Breast epithelium (tissue), 4 donors: ENCODE measurements at places on chromosomes 3 and 15. TPM values are rescaled to one million over a fixed set of nuclear protein-coding genes. Genes with fewer than 3 reads are reported as not detected.

DNA sequence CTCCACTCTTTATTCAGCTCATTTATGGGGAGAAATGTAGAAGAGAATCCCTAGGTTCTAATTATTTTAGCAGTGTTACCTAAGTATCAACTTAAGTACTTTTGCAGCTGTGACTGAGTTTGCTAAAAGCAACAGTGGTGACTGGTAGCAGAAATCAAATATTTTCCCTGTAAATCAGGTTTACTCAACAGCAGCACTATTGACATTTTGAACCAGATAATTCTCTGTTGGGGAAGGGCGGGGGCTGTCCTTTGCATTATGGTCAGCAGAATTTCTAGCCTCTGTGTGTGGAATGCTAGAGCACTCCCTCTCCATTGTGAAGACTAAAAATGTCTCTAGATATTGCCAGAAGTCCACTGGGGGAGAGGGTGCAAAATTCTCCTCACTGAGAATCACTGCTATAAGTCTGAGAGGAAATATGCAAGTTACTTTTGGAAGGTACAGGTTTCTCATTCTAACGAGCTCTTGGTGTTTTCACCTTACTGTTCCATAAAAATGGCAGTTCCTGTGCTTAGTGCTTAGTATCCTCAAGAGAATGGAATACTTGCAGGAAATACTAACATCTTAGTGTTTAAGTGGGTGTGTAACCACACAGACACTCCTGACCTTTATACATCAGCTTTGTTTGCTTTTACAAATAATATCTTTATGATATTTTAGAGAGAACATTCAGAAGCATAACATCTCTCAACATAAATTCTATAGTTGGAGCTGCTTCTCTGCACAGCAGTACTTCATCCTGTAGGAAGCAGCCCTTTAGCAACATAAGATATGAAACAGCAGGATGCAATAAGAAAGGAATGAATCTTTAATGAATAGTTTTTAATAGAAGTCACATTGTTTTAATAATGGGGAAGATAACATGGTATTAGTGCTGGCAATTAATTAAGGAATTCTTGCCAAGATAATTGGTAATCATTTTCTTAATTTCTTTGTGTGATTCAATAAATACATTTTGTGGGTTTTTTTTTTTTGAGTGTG, 246.5 kb upstream of the GOLIM4 start:
- DNase-seq = no peak

DNA sequence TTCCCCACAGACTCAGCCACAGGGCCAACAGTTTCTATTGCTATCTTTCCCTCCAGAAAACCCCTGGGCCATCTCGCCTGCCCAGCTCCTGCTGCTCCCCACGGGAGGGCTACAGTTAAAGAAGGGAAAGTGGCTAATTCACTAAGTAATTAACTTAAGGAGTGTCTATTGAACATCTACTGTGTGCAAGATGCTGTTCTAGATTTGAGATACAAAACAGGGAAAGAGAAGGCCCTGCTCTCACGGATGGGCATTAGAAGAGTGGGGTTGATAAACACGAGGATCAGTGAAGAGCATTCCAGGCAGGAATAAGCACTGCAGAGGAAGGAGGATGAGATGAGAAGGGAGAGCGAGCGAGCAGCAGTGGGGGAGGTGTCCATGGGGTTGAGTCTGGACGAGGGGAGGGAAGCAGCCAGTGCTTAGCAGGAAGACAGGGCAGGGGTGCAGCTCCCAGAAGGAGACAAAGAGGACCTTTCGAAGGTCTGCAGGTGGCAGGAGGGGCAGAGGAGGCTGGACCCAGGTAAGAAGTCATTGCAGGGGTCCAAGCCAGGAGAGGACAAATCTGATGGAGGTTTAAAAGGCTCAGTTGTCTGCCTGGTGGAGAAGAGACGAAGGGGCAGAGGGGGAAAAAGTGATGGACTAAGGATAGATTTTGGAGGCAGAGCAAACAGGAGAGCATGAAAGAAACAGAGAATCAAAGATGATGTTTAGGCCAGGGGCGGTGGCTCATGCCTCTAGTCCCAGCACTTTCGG, 64.7 kb downstream of the KLF15 start:
- no peak for DNase-seq

GRCh38 chr3:196932600-196932999, 9.7 kb downstream of the NCBP2 start:
- no peak for DNase-seq

The SH2D7 gene
- not detected for total RNA-seq

GRCh38 chr3:112531358-112531781, 30.4 kb downstream of the ATG3 start:
- DNase-seq = no peak

The GRAMD1C gene
- 49.8 TPM for total RNA-seq

The FSTL1 gene
- total RNA-seq = 1,263 TPM

The DNAJA4 gene
- 16.0 TPM for total RNA-seq

GRCh38 chr15:31300208-31300661, 26.4 kb upstream of the KLF13 start:
- DNase-seq = no peak

GRCh38 chr3:46665763-46666452, 27.6 kb downstream of the ALS2CL start:
- no peak for DNase-seq

DNA sequence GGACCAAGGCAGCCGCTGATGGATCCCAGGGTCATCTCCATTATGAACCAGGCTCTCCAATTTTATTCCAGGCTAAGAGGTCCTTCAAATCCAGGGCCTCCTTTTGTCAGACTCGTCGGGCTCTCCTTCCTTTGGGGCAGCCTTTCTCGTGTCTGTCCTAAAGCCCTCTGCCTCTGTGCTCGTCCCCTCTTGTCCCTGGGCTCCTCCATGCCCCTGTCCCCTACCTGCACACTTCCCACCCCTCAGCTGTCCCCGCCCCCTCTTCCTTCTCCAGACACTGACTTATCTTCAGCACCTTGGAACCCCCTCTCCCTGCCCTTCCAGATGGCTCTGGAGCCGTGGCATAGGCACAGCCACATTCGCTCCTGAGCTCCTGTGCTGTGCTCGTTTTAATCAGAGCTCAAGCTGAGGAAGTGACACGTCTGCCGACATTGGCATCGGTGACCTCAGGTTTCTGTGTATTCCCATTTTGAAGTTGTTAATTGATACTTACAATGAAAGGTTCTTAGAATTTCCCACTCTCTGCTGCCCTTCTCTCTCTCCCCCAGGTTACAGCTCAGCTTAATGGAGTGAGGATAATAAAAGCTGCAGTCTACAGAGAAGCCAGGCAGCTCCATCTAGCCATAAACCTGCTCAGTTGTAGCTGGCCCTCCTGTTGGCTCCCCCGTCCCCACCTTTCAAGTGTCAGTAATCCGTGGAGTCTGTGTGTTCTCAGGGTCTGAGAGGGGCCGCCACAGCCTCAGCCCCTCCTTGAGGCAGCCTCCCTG, 51.1 kb upstream of the SEC22A start:
- DNase-seq = no peak

The TLR9 gene
- total RNA-seq = 0.29 TPM

The TOPAZ1 gene
- not detected for total RNA-seq

The CMTM8 gene
- 24.7 TPM for total RNA-seq

DNA sequence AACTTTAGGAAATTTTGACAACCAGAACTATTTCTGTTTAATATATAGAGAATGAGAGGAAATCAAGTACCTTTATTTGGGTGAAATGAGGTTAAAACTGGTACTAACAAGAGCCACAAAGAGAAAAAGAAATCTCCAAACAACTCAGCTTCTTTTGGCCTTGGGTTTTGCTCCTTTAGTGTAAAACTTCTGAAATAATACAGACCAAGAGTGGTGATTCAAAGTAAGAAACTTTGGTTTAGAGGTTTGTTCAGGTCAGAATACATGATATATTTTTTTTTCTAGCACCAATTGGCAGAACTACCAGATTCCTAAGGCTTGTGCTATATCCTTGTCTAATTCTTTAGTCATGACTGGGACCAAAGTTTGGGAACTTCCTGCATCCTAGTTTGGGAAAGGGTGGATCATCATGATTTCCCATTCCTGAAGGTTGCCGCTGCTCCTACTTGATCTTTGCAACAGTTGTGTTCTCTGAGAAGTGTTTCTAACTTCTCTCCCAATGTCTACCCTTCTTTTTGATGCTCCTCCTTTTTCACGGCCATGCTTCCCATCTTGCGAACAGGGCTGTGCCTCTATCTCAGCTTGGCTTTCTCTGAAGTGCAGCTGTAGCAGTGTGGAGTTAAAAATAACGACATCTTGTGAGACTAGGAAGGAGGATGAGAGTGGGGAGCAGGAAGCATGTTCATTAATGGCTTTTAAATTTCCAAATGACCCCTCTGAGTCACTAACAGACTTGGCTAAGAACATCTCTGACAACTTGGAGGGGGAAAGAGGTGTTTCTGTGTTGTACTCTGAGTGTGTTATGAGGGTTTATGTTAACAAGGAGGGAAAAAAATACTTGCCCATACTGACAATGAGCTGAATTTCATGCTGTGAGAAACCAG, 87.7 kb downstream of the KCNAB1 start:
- DNase-seq = no peak

The EPHA3 gene
- 1.0 TPM for total RNA-seq

DNA sequence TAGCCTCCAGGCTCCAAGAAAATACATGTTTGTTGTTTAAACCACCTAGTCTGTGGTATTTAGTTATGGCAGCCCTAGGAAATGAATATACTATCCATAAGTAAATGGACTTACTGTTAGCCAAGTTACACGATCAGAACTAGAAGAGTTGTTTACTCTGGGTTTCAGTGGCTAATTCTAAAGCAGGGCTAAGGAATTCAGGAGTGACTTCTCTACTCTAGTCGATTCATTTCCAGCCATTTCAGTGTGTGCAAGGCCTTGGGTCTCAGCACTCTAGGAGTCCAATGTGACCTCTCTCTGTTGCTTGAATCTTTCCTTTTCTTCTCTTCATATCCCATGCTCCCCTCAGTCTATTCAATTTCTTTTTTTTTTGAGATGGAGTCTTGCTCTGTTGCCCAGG, 66.7 kb downstream of the BHLHE40 start:
- DNase-seq = no peak

- DNase-seq = peak; percentile 33
Observed at GRCh38 chr3:195807681-195808121, 4.0 kb downstream of the MUC4 start.

The CASR gene
- not detected for total RNA-seq

- no peak for DNase-seq
Observed at GRCh38 chr15:44647036-44647435, 16.4 kb downstream of the SPG11 start.

- DNase-seq = no peak
Observed at GRCh38 chr15:72249142-72249810, 18.3 kb upstream of the PKM start.

The PEX11A gene
- 64.2 TPM for total RNA-seq

DNA sequence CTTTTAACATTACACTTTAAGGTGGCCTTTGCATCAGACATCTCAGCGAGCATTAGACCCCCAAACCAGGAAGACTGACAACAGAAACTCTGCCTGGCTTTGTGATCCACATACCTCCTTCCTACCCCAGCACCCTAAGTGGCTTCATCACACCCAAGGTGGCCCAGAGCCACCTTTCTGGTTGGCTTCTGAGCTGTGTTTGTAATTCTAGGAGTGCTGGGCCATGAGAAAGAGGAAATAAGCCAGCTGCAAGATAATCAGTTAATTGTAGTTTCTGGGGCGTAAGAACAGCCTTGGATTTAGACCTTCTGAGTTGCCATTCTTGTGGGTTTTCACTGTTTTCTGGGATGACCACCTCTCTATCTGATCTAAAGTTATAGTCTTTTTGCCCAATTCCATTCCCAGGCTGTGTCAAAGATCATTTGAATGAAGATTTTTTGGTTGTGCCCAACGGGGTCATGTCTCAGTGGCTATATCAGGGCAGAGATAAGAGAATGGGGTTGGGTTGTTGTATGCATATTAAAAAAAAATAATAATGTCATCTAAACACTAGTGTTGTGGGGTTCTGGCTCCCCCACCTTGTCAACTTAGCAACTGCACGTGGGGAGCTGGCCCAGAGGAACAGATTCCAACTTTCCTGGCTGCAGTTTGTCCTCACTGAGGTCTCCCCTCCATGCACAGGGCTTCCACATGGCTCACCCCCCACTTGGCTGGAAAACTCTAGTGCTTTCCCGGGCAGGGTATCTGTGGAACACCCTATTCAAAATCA, 234.8 kb upstream of the WNT5A start:
- DNase-seq = no peak

- no peak for DNase-seq
Observed at GRCh38 chr15:54388746-54389145, 410.5 kb downstream of the UNC13C start.

- peak; percentile 9 for DNase-seq
Observed at GRCh38 chr3:133884054-133884886, 11.4 kb downstream of the RAB6B start.

GRCh38 chr3:155416500-155417118, 123.1 kb upstream of the STRIT1 start:
- DNase-seq = no peak

The TOP2B gene
- total RNA-seq = 79.8 TPM

DNA sequence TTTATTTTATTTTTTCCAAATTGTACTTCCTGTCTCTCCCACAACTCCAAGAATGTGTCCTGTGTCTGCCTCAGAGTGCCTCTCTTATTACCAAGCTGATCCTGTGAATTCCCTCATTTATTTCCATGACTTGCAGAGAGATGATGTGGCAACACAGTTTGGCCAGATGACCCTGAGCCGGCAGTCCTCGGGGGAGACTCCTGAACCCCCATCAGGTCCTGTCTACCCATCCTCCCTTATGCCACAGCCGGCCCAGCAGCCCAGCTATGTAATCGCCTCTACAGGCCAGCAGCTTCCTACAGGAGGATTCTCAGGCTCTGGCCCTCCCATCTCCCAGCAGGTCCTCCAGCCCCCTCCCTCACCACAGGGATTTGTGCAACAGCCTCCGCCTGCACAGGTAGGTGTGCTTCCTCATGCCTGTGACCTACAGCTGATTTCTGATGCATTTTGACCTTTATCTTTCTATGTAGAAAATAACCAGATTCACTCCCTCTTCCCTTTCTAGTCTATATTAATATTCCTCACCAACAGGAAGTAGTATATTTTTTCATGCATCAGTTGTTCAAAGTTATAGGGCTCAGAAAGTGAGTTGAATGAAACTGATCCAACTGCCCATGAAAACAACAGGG, 100.0 kb downstream of the ARPP21 start:
- no peak for DNase-seq

The TP63 gene
- 47.7 TPM for total RNA-seq
